ENCODE measurements at places on chromosomes 4 and X.

- DNase-seq, result no peak
These were observed 171.4 kb upstream of the ANXA3 start for GRCh38 chr4:78379991-78380729.

GRCh38 chr4:78484574-78484973 lies 67.0 kb upstream of the ANXA3 start:
- no peak for DNase-seq

- DNase-seq, result peak; percentile 77
These were observed 3.2 kb downstream of the EFNB1 start for GRCh38 chrX:68832101-68832416.

GRCh38 chr4:38036548-38036947 lies 76.3 kb downstream of the PTTG2 start:
- DNase-seq, result no peak

- no peak for DNase-seq
These were observed 11.6 kb downstream of the ABCD1 start for GRCh38 chrX:153736071-153736820.

DNA sequence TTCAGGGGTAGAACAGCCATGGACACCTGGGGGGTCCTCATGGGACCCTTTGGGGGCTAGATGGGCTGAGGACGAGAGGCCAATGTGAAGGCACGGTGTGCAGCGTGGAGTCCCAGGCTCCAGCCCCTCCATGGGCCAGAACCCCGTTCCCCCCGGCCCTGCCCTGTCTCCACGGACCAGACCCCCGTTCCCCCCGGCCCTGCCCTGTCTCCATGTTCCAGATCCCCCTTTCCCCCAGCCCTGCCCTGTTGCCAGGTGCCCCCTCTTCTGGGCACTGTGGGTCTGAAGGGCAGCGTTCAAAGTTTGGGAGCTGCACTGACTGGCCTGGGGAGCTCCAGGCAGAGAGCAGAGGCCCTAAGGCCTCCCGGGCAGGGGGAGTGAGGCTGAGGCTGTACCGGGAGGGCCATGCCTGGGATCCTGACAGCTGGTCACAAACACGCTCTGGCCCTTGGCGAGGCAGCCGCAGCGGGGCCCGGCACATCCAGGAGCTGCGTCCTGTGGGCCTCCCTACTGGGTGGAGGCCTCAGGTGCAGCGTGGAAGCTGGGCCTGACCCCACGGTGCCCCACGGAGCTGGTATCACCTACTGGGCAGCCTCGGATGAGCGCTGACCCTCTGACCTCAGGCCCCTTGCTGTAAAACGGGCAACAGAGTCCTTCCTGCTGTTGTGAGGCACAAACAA lies 8.9 kb downstream of the DGKQ start:
- DNase-seq, result no peak

DNA sequence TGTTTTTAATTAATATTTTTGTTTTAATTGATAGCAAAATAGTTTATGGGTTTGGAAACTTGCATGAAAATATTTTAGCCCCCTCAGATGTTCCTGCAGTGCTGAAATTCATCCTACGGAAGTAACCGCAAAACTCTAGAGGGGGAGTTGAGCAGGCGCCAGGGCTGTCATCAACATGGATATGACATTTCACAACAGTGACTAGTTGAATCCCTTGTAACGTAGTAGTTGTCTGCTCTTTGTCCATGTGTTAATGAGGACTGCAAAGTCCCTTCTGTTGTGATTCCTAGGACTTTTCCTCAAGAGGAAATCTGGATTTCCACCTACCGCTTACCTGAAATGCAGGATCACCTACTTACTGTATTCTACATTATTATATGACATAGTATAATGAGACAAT lies 40.4 kb downstream of the MAP7D3 start:
- DNase-seq, result peak; percentile 57

GRCh38 chr4:10054571-10055041 lies 33.3 kb upstream of the SLC2A9 start:
- no peak for DNase-seq

DNA sequence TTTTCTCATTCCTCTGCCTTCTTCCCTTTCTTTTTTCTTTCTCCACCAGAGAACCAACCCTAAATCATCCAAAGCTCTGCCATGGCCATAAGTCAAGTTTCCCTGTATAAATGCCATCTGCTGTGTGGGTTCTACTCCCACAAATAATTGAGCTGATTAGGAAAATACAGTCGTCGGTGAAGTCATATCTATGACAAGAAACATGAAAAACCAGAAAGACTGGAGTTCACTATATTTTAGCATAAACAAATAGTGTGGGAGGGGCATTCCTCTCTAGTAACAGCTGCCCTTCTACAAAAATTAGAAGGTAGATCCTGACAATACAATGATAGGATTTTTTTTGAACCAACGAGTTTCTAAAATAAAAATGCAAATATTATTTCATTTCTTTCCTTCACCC lies 48.8 kb downstream of the SPOCK3 start:
- DNase-seq, result no peak

- DNase-seq, result no peak
These were observed 14.7 kb upstream of the SH3KBP1 start for GRCh38 chrX:19902110-19902509.

- DNase-seq, result no peak
These were observed 169.3 kb downstream of the CEP135 start for GRCh38 chr4:56118055-56118454.

DNA sequence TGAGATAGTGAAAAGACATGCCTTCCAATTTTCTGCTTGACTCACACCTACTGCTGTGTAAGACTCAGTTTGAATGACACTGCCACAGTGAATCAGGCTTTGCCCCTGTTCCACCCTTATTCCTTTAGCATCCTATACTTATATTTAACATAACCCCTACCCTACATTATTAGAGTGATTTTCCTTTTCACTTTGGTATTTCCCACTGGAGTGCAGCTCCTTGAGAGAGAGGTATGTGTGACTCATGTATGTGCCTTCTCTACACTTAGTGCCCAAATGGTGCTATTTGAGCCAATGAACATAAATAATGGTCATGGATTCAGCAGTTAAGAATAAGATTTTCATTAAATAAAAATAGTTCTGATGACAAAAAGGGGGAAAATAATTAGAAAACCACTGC lies 69.5 kb downstream of the RRAGB start:
- no peak for DNase-seq

- no peak for DNase-seq
These were observed 64.5 kb downstream of the FAM9B start for GRCh38 chrX:8969378-8969777.

DNA sequence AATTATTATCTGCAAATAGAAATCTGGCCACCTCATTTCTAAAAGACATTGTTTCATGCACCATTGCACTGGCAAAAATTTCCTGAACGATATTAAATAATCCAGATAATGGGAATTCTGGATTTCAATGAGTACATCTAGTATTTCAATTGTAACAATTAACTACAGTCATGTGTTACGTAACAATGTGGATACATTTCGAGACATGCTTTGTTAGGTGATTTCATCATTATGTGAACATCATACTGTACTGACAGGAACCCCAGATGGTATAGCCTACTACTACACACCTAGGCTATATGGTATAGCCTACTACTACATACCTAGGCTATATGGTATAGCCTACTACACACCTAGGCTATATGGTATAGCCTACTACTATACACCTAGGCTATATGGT lies 14.8 kb downstream of the LAMTOR3 start:
- peak; percentile 13 for DNase-seq

DNA sequence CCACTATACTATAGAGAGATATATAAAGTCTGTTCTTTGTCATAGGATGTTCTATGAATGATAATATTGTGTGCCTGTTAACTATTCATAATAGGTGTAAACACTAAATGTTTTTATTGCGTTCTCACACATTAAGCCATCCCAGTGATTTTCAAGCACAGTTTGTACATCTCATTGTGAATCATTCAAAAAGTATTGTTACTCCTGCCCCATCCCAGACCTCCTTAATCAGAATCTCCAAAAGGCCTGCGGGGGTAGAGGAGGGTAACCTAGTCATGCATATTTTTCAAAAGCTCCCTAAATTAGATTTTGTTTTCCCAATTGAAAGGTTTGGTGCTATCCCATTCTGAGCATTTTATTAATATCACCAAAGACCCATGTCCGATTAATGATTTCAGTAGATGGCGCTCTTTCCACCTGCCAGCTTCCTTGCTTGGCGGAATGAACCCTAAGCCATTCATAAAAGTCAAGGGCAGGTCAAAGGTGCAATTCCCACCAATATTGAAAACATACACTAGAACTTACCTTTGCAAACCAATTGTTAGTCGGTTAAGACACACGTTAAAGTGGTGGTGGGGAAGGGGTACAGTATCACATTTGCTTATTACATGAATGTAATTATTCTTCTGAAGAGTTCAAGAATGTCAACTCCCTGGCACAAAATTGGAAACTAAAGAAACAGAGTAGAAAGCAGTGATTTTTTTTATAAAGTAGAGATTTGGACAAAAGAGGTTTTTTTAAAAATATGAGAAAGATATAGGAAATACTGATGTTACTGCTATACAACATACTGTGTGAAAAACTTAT lies 5.8 kb upstream of the TET2 start:
- DNase-seq, result peak; percentile 59

DNA sequence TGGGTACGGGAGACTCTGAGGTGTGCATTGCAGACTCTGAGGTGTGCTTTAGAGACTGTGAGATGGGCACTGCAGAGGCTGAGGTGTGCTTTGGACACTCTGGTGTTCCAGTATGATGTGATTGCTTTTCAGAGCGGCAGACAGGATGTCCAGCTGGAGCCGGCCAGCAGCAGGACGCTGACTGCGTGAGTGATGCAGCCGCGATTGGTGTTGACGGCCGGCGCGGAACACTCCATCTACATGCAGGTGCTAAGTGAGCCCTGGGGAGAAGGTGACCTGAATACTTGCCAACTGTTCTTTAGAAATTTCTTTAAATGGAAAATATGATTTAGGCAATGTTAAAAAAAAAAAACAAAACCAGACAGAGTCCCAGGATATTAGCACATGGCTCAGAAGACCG lies 103.1 kb upstream of the PPP2R3B start:
- DNase-seq, result no peak

DNA sequence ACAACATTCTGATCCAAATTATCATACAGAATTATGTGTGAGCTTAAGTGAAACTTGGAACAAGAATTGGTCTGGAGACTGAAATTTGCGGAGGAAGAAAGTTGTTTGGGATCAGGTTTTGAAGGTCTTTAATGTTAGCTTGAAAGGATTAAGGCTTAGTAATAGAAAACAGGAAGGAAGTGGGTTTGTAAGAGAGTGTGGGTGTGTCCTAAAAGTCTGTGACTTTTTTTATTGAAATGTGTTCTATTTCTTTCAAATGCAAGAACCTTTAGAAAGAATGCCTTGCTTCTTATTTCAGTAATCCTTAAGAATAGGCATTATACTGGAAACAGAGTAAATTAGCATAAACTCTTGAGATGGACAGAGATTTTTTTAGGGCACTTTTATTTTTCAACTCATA lies 198.0 kb downstream of the GALNTL6 start:
- DNase-seq, result peak; percentile 2

DNA sequence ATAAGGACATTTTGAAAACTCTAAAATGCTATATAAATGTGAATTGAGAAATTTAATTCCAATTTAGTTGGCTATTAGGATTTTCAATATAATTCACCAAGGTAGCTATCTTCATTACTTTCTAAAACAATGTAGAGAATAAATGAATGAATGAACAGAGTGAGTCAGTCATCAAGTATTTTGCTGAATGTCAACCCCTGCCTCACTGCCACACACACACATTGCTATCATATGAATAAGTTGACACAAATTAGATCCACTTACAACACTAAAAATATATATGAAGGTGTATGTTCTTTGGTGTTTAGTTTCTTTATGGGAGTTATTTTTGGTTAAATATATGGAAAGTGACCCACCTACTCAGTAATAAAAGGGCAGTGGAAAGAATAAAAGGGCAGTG lies 141.4 kb upstream of the SMIM10 start:
- no peak for DNase-seq

GRCh38 chr4:10442976-10443375 lies 14.2 kb downstream of the ZNF518B start:
- peak; percentile 32 for DNase-seq

DNA sequence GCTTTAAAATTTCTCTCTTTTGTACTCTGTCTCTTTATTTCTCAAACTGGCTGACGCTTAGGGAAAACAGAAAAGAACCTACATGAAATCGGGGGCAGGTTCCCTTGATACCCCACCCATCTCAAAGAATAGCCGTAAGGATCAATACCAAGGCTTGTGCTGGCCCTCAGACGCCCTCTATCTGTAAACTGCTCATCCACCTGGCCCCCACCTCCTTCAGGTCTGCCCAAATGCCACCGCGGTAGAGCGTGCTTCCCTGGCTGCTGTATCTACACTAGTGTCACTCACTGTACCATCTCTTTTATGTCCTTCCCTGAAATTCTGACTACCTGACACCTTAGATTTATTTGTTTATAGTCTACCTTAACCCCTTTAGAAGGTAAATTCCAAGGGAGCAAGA lies 62.8 kb downstream of the SMIM20 start:
- no peak for DNase-seq

DNA sequence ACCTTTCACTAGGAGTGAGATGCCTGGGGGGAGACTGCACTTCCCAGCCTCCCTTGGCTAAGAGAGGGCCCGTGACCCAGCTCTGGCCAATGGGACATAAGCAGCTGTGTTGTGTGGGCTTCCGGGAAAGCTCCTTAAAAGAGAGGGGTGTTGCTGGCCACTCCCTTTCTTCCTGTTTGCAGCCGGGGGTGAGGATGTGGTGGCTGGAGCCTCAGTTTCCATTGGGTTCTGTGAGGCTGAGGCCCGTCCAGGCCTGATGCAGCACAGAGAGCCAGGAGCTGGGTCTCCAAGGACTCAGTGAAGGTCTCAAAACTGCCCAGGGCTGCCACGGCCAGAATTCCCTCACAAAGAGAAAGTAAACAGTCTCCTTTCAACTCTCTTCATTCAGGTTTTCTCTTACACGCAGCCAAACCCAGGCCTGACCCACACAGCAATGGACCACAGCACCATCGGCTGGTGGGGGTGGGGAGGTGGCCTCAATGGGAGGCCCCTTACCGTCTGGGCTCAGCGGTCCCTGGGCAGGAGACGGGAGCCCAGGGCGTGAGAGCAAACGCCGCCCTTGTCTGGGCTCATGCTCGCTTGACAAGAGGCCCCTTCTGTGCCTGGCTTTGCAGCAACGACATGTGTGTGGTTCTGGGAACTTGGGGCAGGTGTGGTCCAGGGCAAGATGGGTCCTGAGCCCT lies 6.6 kb downstream of the NKX1-1 start:
- DNase-seq, result no peak

- DNase-seq, result no peak
These were observed 2761.5 kb downstream of the ARAP2 start for GRCh38 chr4:33482773-33483172.

DNA sequence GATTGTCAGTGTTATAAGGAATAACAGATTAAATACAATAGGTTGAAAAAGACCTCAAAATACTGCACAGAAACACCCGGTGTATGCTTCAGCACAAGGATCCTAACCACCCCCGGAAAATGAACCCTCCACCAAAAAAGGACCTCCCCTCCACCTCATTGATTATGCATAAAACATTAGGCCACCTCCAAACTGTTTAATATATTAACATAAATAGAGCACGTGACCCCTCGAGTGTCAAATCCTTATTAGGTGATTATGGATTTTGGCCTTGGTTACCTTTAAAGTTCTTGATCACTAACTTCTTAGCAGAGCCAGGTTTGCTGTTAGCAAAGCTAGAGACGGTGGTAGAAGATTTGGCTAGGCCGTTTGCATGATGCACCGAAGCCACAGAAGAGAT lies 958 bp downstream of the CUL4B start:
- DNase-seq, result peak; percentile 9

- no peak for DNase-seq
These were observed 446.3 kb upstream of the FSTL5 start for GRCh38 chr4:162610116-162610515.
